Stimulated activated CD4-positive, alpha-beta T cell treated with anti-CD3 and anti-CD28 coated beads, Interleukin-15, amount 100 ng/mL, for 1 hour (primary cell): ENCODE measurements at places on chromosomes 2 and 18.

- DNase-seq, result no peak
These were observed 1978.5 kb upstream of the LRRTM1 start for GRCh38 chr2:82283075-82283474.

- DNase-seq, result no peak
These were observed 63.6 kb upstream of the ATL2 start for GRCh38 chr2:38440655-38441054.

GRCh38 chr2:122077771-122078170, 322.3 kb downstream of the TSN start:
- no peak for DNase-seq

DNA sequence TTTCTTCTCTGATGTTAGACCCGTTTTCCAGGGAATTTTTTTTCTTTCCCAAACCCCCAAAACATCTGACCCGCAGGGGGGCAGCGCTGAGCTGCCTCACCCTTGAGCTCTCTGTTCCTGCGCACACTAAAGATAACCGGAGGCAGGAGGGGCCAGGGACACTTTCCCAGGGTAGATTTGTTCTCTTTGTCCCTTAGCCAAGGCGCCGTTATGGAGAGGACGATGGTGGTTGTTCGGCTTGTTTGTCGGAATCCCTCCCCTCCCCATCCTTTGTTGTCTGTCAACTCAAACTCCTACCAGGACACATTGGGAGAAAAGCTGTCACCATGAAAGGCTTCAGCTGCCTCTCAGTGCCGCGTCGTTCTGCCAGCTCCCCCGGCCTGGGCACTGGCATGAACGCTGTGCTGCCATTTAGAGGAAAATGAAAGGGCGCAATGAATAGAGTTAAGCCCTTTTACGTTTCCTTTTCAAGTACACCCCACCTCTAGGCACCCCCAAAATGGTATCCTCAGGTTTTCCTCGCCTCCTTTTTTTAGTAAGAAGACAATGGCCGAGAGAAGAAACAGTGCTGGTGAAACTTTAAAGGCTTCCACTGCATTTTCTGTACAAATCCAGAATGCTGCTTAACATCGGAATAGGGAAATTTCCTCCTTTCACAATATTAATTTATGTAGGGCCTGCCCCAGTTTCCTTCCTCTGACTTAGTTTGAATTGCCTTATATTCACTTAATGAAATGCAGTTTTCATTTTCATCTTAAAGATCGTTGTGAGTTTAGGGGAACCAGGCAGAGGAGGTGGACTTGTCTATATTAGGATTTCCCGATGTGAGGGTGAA, 62.1 kb downstream of the RND3 start:
- no peak for DNase-seq

- DNase-seq, result no peak
These were observed 312.7 kb downstream of the CELF4 start for GRCh38 chr18:37252854-37253393.
